ENCODE measurements at places on chromosomes 3 and 15. TPM values are rescaled to one million over a fixed set of nuclear protein-coding genes. Genes with fewer than 3 reads are reported as not detected.

GRCh38 chr15:33168444-33168843, 26.1 kb downstream of the FMN1 start:
- DNase-seq: no peak

- DNase-seq: no peak
These were observed 637.1 kb downstream of the MAGI1 start for GRCh38 chr3:65401359-65402305.

GRCh38 chr15:69090197-69090948, 70.1 kb upstream of the GLCE start:
- DNase-seq: no peak

- peak; percentile 91 for DNase-seq
These were observed 35.9 kb downstream of the HMCES start for GRCh38 chr3:129314386-129315222.

DNA sequence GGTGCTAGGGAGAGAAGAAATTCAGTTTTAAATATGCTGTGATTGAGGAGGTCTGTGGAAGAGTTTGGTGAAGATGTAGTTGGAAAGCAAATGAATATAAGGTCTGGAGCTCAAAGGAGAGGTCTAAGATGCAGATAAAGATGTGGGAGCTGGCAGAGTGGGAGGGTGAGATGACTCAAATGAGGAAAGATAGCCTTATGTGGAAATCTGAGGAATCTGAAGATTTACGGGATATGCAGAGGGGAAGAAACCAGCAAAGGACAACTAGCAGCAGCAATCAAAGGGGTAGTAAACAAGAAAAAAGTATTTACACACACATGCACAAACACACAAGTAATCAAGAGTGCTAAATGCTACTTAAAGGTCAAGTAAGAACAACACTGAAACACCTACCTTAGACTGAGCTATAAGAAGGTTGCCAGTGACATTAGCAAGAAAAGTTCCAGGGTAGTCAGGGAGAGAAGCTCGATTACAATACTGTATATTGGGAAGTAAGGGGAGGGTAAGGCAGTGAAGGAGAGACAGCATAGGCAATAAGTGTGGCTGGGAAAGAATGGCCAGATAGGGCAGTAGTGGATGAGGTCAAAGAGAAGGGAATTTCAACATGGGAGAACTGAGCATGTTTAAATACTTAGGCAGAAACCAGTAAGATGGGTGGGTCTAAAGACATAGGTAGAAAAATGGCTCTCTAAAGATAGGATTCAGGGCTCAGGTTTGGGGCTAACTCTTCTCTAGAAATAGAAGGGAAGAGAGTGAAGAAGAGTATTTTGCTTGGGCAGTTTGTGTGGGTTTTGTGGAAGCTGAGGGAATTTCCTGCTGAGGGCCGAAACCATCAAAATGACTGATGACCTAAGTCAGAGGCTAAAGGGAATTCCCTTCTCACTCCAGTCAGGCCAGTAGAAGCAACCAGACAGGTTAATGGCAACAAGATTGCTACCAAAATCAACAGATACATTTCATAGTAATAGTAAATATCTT, 8.9 kb downstream of the CMTM6 start:
- DNase-seq: no peak

GRCh38 chr3:190865828-190866227, 3.3 kb upstream of the GMNC start:
- no peak for DNase-seq

The MOBP gene
- not detected for total RNA-seq

The SORD gene
- total RNA-seq: 18.5 TPM

The GOLGA8T gene
- total RNA-seq: not detected

The SPTBN5 gene
- 0.17 TPM for total RNA-seq
